ENCODE measurements at places on chromosomes 1 and 21.

DNA sequence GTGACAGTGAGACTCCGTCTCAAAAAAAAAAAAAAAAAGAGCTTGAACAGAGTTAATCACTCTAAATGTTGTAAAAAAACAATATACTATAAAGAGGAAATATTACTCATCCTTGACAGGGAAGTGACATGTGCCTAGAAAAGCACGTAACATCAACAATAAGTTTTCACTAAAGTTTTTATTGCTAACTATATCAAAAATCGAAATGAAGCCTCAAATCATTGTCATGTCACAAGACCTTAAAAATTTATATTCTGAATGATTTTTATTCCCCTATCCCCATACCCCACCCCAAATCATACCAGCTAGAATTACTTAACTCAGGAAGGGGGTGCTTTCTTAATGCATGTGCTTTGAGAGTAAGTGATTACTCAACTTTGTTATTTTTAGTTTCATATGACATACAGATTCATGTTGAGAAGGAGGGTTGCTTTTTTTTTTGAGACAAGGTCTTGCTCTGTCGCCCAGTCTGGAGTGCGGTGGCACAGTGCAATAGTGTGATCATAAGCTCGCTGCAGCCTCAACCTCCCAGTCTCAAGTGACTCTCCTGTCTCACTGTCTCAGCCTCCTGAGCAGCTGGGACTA lies 53.6 kb upstream of the MUTYH start:
- no peak for DNase-seq

DNA sequence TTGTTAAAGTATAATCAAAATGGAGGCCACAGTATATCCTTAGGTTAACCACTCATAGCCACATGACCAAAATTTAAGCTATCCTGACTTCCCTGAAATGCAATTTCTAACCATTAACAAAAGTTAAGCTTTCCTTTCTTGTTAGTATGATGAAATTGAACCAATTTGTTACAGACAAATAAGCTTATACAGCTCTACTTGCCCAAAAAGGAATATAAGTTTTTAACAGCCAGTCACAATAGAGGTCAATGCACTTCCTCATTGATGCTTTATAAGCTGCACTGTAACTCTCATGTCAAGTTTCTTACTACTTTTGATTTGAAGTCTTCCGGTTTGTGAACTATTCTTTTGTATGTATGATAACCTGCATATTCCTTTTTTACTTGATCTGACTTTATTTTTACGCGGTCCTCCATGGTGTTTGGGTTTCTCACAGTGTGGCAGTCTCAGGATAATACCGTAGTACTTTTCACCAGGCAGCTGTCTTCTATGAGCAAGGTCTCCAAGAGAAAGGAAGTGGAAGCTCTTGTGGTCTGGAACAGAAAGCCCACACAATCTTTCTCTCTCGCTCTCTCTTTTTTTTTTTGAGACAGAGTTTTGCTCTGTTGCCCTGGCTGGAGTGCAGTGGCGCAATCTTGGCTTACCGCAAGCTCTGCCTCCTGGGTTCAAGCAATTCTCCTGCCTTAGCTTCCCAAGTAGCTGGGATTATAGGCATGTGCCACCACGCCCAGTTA lies 331.6 kb downstream of the SRGAP2C start:
- no peak for DNase-seq

DNA sequence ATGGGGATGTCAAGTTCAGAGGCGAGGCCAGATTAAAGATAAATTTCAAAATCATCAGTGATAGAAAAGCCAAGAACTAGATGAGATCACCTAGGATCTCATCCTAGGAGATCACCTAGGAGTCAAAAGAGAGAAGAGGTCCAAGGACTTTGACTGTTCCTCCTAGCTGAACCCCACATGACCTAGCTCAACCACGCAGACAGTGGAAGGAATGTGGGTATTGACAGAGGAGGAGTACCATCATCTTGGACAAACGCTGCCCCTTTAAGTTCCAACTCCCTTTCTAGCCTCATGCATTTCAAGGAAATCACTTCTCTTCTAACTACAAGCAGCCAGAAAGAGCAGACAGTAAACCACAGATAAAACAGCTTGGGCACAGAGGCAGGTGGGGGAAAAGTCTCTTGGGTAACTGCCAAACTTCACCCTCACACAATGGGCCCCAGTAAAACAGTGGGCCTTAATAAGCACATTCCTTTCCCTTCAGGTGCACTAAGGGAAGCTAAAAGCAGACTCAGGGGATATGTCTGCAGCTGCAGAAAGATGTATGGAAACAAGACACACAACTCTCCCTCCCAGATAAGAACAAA lies 12.5 kb upstream of the FAM76A start:
- no peak for DNase-seq

GRCh38 chr1:226938903-226939437 lies 1.1 kb upstream of the COQ8A start:
- DNase-seq, result no peak

- DNase-seq, result no peak
Observed at GRCh38 chr21:31132574-31133242, 94.4 kb upstream of the KRTAP19-8 start.

DNA sequence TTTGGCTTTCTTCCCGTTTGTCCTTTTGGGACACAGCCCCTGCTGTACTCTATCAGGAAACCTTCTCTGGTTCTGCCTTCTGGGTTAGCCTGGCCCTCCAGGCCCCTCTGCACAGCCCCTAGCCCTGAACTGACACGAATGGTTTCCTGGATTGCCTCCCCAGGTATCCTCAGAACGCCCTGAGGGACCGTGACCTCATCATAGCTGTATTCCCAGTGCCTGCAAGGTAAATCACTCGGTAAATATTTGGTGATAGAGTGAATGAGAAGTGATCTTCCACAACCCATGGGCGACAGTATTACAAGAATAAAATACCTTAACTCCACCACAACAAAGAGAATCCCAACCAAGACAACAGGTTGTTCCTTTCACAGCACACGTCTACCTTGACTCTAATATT lies 637.2 kb downstream of the SMYD3 start:
- no peak for DNase-seq

GRCh38 chr1:93989601-93990000 lies 80.4 kb upstream of the GCLM start:
- DNase-seq, result no peak

GRCh38 chr1:56425494-56426037 lies 153.8 kb downstream of the PLPP3 start:
- no peak for DNase-seq

- DNase-seq, result no peak
Observed at GRCh38 chr1:114535401-114535800, 24.4 kb upstream of the TRIM33 start.

- DNase-seq, result no peak
Observed at GRCh38 chr1:219650880-219651279, 38.0 kb upstream of the ZC3H11B start.

DNA sequence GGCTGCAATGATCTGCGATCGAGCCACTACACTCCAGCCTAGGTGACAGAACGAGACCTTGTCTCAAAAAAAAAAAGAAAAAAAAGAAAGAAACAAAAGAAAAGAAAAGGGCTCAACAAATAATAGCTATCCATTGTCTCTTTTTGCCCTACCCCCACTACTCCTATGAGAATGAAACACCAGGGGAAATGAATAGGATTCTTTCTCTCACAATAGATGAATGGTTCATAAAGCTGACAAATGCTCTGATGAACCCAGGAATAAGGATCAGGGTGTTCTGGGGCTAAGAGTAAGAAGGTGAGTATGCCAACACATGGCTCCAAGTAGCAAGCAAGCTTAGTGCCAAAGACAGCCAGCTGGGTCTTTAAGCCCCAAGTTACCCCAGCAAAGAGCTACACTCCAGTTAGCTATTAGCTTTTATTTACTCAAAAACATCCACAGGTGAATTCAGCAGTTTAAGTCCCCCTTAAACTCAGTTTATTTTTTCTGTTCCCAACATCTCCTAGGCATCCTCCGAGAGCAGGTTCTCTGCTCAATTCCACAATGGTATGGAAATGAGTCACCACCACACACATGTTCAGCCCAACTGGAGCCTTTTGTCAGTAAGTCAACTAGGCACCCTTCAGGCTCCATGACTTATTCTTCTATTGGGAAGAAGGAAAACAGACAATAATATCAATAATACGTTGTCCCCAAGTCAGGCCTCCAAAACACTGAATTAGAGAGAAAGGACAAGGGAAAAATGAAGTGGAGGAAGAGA lies 4.2 kb downstream of the ADORA3 start:
- no peak for DNase-seq

DNA sequence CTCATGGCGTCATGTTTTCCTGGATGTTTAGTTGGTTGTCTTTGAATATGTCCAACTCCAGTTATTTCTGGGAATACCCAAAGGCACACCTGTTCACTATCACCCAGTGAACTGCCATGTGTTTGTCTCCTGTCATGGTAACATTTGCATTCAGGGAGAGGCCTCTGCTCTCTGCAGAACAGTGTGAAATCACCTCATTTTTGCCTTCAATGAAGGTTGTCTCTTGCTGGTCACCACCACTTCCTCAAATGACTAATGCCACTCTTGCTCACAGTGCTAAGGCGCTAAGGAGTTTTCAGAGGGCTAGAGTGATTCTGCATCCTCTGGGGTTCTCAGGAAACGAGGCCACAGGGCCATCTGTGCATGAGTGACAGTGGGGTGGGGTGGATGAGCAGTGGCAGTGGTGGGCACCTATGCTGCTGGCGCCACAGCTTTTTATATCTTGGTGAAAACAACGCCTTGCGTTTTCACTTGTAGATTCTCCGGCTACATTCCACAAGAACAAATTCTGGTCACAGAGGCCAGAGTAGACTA lies 60.0 kb upstream of the ATP5PO start:
- DNase-seq, result no peak

DNA sequence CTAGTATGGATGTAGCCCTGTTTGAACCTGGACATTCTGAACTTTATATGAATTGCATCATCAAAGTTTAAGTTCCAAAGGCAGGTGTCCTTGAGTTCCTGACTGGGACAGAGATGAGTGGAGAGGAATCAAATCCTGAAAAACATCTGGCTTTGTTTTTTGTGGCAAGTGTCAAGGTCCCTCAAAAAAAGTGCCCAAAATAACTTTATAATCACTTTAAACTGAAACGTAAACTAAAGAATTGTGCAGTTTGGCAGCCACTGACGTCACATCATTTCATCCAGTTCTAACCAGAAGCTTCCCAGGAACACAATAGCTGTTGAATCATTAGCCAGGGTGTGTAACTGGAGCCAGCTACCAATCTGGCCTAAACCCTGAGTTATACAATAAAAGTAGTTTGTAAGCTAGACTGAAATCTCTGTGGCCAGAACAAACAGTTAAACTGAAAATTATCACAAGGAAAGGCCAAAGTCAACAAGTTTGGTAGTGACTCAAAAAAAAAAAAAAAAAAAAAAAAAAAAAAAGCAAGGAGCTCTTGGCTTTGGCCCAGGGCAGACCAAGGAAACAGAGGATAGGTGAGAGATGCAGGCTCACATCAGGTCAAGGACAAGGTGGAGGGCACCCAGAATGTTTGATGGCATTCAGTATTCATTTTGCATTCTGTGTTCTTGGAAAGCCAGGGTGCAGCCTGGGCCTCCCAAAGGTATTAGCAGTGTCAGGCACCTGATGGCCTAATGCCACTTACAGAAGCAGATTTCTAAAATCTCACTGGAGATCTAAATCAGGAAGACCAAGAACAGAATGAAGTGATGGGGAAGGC lies 74.3 kb downstream of the TNFSF18 start:
- DNase-seq, result no peak

GRCh38 chr1:24905355-24905978 lies 24.6 kb downstream of the RUNX3 start:
- no peak for DNase-seq

- DNase-seq, result no peak
Observed at GRCh38 chr1:25517476-25518394, 25.7 kb upstream of the LDLRAP1 start.

DNA sequence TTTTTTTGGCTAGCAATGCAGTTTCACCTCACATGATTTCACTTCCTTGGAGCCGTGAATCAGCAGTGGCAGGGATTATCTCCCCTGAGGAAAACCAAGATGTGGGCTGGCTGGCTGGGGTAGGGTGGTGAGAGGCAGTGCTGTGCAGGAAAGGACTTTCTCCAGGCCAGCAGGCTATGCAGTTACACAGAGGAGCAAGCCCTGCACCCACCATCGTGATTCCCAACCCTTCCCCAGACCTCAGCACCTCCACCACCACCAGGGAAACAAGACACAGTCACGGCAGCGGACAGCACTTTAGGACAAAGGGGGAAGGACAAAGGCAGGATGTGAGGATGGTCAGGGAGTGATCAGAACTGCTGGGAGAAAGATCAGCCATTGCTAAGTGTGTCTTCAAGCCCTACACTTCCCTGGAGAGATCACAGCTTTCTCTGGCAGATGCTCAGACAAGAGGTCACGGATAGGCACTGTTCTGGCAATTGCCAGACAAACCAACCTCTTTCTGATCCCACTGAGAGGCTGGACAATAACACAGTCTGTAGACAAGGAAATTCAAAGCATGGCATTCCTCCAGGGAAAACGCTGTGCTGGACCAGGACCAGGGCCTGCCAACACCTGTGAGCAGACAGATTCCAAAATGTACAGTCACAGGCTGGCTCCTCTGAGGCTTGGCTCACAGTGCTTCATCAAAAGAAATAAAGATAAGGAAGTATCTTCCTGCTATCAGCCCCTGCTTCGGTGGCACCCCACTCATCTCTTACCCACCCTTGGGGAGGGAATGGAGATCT lies 509.4 kb downstream of the SMYD3 start:
- peak; percentile 49 for DNase-seq

DNA sequence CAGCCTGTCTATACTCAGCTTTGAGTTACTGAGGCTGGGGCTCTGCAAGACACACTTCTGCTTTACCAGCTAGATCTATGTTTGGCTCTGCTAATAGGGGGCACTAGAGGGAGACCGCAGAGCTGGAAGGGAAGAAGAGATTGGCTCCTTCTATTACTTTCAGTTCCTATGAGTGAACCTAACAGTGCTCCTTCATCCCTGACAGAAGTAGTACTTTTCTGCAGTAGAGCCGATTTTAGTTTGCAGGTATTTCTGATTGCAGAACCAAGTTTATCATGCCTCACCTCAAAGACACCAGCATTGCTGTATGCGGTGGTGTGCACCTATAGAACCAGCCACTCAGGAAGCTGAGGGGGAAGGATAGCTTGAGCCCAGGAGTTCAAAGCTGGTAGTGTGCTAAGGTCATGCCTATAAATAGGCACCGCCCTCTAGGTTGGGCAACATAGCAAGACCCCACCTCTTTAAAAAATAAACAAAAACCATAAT lies 5.7 kb upstream of the ZDHHC18 start:
- no peak for DNase-seq

- DNase-seq, result no peak
Observed at GRCh38 chr1:46394108-46394871, at the start of gene FAAH. FAAH (plus strand) TSS chr1:46394317; CDS start chr1:46394349, 32 bp downstream.

- no peak for DNase-seq
Observed at GRCh38 chr1:169052727-169053126, 53.8 kb upstream of the ATP1B1 start.

DNA sequence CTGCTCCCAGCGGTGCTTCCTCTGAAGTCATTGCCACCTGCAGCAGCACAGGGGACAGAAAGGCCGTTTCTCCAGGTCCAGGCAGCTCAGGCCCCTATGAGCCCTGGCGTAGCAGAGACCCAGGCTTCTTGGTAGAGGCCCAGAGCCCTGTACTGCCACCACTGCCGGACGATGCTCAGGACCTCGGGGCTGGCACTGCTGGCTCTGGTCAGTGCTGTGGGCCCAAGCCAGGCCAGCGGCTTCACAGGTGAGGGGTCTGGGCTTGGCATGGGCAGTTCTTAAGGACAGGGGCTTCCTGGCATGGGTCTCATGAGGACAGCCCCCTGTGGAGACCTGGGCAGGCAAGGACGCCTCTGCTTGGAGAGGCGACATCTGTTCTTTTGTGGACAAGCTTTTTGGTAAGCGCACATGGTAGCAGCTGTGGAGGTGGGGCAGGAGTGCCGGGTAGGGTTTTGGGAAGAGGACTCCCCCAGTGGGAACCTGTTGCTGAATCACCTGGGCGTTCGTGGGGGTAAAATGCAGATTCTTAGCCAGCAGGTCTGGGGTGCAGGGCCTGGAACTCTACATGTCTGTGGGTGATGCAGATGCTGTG lies at the start of gene UMODL1:
UMODL1 (plus strand) TSS at position 172 of the 592 bp plus-strand sequence; CDS start at position 172, 0 bp downstream.
- no peak for DNase-seq

Measured in T1000 (cell line).